Panc1 (cell line): ENCODE measurements at places on chromosomes 1 and 21.

GRCh38 chr1:114215436-114215835 is 61.8 kb upstream of the SYT6 start:
- no peak overlapping the region for H3K4me3 ChIP-seq
- DNase-seq, result no peak
- peaks cover 3% of the 10 kb centered on the region for H3K27me3 ChIP-seq
- H3K27ac ChIP-seq, result no peak overlapping the region
- H3K4me1 ChIP-seq, result no peaks in the 10 kb centered on the region

- DNase-seq, result no peak
- H3K27ac ChIP-seq, result no peak overlapping the region
- no peaks in the 10 kb centered on the region; the same call in 1 of the 2 replicates for H3K27me3 ChIP-seq
- H3K4me1 ChIP-seq, result no peaks in the 10 kb centered on the region
Observed at GRCh38 chr1:208137193-208137592, 107.0 kb downstream of the PLXNA2 start.

DNA sequence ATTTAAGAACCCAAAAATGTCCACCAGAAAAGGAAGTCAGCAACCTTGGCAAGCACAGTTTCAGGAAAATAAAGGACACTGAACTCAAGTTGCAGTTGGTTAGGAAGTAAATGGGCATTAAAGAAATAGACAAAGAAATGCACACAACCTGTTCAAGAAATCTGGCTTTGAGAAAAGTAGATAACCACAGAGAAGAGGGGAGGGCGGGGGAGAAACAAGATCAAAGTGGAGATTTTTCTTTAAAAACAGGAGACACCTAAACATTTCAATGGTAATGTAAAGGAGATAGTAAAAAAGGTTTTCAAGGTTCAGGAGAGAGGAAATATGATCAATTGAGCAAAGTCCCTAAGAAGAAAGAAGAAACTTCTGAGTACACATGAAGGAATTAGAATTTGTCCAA is 29.1 kb downstream of the SYDE2 start:
- no peaks in the 10 kb centered on the region for H3K4me1 ChIP-seq
- no peak overlapping the region for H3K27ac ChIP-seq
- no peaks in the 10 kb centered on the region for H3K27me3 ChIP-seq
- H3K4me3 ChIP-seq, result no peak overlapping the region

GRCh38 chr1:27599605-27600497 is 4.1 kb downstream of the AHDC1 start:
- no peak overlapping the region for H3K4me3 ChIP-seq
- DNase-seq, result no peak
- H3K36me3 ChIP-seq, result peaks cover 2% of the 10 kb centered on the region; the same call in 1 of the 2 replicates
- H3K27me3 ChIP-seq, result no peaks in the 10 kb centered on the region

DNA sequence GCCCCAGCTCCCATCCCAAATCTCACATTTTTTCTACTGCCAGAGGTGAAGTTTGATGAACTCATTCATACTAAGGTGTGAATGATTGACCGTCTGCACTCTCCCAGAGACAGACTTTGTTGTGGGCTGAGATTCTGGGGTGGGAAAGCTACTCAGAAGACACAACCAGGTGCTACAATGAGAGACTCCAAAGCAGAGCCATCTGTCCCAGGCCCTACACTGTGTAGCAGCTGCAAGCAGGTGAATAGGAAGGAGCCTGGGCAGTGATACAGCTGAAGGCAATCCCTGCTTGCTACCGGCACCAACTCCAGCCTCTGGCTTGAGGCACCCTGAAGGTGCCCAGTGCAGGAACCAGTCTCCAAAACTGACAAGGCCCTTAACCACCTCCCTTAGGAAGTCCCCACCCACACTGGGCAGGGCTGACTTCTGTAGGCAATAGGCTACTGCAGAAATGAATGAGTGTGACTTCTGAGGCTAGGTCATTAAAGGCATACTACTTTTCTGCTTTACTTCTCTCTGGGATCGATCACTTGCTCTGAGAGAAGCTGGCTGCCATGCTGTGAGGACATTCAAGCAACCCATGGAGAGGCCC is 79.7 kb upstream of the RUNX3 start:
- H3K27me3 ChIP-seq, result no peaks in the 10 kb centered on the region
- no peaks in the 10 kb centered on the region for H3K4me1 ChIP-seq
- DNase-seq, result no peak

- H3K36me3 ChIP-seq, result no peaks in the 10 kb centered on the region
- DNase-seq, result no peak
- no peak overlapping the region for H3K4me3 ChIP-seq
- no peaks in the 10 kb centered on the region for H3K4me1 ChIP-seq
- H3K27ac ChIP-seq, result no peak overlapping the region
Observed at GRCh38 chr1:205375835-205376545, 19.3 kb upstream of the KLHDC8A start.

DNA sequence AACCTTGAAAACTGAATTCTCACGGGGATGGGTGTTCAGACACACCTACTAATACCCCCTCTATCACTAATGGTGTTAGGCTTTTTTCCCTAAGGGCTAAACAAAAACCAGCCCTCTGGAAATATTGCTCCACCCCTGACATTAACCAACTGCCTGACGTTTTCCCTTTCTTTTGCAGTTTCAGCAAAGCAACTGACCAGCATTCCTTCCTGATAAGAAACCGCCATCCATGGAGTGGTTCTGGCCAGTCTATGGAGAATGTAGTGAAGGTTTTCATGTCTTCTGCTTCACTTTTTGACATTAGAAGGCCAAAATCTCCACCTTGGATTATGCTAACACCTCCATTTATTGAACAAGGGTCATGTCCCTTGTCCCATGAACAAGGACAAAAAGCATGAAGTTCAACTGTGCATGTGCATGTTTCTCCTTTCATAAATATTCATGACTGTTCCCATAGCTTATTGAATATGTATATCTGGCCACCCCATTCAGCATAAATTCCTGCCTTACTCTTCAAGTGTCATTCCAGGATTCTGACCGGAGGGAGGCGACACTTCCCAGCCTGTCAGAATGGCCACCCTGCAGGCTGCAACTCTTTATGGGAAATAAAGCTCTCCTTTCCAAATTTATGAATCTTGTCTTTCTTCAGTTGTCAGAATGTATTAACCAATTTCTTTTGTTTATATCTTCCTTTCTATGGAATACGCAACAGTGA is 314.3 kb downstream of the HHIPL2 start:
- H3K36me3 ChIP-seq, result no peaks in the 10 kb centered on the region
- no peaks in the 10 kb centered on the region for H3K27me3 ChIP-seq
- DNase-seq, result no peak
- no peak overlapping the region for H3K27ac ChIP-seq

DNA sequence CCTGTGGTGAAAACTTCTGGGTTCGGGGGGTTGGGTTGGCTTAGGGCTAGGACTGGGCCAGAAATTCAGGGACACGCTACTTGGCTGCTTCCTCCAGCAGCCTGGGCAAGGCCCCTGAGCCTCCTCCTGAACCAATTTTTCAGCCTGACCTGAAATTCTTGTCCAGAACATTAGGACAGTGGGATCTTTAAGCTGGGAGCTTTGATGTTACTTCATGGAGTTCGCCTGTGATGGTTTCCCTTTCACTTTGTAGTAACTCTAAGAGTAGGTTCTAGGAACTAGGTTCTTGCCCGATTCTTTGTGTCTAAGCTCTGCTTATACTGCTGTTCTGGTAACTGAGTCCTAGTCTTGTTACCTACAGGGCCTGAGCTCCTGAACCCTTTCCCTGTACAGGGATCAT is 75.3 kb downstream of the S1PR1 start:
- H3K36me3 ChIP-seq, result no peaks in the 10 kb centered on the region
- no peak for DNase-seq
- H3K4me3 ChIP-seq, result no peak overlapping the region
- no peaks in the 10 kb centered on the region; the same call in 1 of the 2 replicates for H3K4me1 ChIP-seq
- H3K27me3 ChIP-seq, result no peaks in the 10 kb centered on the region
- H3K27ac ChIP-seq, result no peak overlapping the region
